IPS-NIHi11 (cell line): ENCODE measurements at places on chromosomes 1 and 21.
A peak's percentile ranks its signal among the peaks of the same experiment; 100 is the strongest.

DNA sequence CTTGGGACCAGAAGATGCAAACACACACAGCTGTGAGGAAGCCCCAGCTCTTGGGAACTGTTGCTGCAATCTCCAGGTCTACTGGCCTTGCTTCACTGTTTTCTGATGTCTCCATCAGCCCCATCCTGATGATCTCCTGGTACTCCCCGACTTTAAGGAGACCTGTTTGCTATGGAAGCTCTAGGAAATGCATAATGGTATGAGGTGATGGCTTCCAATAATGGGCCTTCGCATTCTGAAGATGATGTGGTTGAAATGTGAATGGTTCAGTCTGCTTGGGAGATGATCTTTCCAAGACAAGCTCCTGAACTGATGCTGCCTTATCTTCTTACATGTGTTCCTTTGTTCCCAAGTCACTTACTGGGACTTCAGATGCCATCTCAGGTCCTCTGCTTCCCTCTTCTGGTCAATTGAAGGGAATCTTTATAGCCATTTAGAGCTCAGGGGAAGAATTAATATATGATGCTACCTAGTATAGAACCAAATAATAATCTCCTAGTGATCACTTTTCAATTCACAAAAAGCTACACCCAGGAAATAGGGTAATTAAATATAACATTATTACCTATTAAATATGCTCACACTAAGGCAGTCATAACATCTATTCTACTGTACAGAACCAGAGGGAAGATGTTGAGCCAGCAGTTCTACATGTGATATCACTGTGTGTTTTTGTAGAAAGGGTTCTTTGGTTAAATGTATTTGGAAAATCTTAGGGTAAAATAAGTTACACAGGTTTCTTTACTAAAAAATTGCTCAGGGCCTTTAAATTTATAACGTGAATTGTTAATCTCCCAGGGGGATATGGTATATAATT lies 73.9 kb upstream of the VTCN1 start:
- peak; percentile 72 for DNase-seq

- peak; percentile 61 for DNase-seq
Observed at GRCh38 chr1:246012341-246012740, 494.7 kb downstream of the SMYD3 start.

GRCh38 chr1:178536844-178537371 lies 24.0 kb downstream of the TEX35 start:
- no peak for DNase-seq

- peak; percentile 64 for DNase-seq
Observed at GRCh38 chr1:111202707-111203623, 2.5 kb upstream of the DENND2D start.

DNA sequence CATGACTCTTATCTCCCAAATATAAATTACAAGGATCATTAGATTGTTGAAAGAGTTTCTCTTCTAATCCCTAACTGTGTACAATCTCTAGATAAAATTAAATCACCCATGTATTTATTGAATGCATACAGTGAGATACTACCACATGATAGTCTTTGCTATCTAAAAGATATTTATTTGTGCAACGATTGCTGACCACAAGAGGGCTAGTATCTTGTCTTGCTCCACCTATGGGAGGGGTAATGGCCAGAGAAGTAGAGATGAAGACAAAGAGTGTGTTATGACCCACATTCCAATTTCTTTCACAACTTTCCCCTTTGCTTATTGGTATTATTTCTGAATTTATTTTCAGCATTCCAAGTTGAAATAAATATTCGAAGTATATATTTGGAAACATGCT lies 13.7 kb downstream of the PYHIN1 start:
- DNase-seq = no peak

DNA sequence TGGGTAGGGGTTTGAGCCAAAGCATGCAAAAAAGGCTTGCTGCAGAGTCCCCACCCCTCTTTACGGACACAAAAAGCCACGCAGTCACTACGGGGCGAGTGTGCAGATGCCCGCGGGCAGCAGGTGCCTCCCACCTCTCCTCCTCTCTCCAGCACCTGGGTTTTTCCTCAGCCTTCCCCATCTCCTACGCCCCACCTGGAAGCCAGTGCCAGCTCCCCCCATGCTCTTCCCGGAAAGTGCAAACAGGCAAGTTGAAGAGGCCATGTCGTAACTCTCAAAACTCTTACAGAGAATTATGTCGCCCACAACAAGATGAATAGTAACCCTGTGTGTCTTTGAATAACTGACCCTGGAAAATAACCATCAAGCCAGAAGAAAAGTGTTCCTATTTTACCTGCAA lies 82.5 kb downstream of the PDE9A start:
- no peak for DNase-seq
